Inflammatory macrophage treated with lipopolysaccharide for 1 hour (primary cell): ENCODE measurements at places on chromosomes 3 and 15.

DNA sequence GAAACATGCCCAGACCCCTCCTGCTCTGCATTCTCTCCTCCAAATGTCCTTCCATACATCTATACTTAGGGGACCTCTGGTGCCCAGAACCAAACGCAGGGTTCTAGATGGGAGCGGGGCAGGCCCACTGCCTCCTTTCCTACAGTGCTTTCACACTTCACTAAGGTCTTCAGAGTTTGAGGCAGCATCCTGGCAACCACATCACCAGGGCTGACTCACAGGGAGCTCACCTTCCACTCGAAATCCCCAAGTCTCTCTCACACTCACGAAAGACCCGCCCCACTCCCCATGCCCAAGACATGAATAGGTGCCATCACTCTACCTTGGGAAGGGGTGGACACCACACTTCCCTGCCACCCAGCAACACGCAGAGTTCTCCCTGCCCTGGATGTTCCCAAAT is 18.9 kb downstream of the HOMER2 start:
- no peak for DNase-seq

- DNase-seq, result peak; percentile 74
Measured at GRCh38 chr3:169387751-169388696, 275.5 kb downstream of the MECOM start.

- DNase-seq, result no peak
Measured at GRCh38 chr15:69603369-69604071, 150.9 kb downstream of the RPLP1 start.

DNA sequence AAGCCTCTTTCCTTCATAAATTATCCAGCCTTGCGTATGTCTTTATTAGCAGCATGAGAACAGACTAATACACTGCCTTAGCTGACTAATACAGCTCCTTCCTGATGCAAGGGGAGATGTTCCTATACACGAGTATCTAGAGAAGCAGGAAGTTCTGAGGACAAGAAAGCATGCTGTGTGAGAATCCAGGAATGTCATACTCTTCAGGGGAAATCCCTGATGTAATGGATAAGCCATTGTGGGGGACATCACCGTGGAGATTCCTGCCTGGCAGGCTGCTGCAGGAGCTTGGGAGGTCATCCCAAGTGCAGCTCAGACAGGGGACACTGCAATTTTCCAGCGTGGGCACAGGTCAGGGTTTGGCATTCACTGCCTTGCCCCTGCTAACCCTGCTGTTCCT is 476.9 kb downstream of the NR2F2 start:
- no peak for DNase-seq

GRCh38 chr3:178749471-178749870 is 213.2 kb downstream of the KCNMB2 start:
- DNase-seq, result no peak

DNA sequence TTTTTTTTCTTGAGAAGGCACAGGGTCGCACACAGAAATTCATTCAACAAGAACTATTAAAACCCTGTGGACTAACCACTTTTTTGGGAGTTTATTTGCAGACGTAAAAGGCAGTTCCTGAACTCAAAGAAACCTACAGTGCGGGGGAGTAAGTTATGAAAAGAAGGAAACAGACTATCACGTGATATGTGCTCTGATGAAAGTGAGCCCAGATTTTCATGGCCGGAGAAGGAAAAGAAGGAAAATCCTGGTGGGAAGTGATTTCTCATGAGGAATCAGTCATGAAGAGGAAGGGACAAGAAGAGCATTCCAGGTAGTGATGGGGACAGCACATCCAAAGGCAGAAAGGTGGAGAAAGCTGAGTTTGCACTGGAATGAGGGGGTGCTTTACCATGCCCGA is 26.1 kb downstream of the SEMA6D start:
- DNase-seq, result no peak

GRCh38 chr3:181561139-181562031 is 150.3 kb upstream of the SOX2 start:
- DNase-seq, result no peak

DNA sequence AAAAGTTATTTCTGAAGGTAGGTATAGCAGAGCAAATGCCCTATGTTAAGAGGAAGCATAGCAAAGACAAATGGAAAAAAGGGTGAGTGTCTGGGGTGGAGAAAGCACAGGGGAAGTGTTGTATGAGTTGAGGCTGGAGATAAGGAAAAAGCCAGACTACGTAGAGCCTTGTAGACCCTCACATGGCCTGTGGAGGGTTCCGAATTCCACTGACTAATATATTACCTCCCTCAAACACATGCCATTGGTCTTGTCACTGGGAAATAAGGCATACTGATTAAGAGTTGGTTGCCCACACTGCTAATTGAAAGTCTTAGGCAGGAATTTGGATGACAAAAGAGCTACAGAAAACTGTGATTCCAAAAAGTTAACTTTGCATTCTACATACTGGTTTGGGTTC is 65.2 kb downstream of the TRAT1 start:
- DNase-seq, result no peak

DNA sequence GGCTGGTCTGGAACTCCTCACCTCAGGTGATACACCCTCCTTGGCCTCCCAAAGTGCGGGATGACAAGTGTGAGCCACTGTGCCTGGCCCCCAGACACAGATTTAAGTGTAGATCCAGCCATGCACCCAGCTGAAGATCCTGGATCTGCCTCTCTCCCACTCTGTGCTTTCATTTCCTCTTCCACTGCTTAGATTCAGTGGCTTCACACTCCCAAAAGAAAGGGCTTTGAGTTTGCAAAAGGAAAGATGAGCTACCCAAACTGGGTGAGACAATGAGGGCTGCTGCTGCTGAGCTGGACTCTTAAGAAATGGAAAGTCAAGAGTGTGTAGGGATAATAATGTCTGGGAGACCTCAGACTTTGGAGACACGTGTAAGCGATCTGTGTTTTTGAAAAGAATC is 45.5 kb downstream of the ISG20 start:
- no peak for DNase-seq

DNA sequence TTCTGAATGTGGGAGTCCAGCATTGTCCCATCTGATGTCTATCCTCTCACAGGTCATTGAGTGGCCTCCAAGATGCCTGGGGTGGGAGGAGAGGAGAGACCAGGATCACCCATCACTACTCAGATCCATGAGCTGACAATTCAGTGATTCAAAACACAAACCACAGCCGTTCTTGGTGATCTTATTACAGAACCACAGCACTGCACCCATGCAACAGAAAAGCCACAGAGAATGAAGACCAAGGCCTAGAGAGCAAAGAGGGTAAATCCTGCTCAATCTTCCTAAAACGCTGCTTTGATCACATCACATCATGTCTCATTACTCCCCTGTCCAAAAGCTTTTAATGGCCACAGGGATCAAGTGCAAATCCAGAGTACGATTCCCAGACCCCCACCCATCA is 23.5 kb downstream of the ANP32A start:
- DNase-seq, result no peak

DNA sequence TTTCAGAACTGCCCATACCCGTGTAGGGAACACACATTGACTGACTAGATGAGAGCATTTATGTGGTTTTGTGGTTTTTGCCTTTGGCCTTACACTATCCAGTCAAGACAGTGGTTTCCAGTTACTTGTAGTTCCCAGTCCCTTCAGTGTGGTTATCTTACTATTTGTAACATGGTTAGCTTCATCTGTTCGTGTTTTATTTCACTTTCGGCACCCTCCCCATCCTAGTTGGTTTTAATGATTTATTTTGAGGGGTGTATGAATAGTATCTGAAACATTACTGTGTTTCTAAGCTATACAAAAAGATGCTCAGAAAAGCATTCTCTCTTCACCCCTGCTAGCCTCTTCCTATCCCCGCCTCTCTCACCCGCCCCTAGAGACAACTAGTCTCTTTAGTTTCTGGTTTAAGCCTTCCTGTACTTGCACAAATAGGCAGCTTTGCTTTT is 14.1 kb downstream of the LYSMD4 start:
- DNase-seq, result no peak

DNA sequence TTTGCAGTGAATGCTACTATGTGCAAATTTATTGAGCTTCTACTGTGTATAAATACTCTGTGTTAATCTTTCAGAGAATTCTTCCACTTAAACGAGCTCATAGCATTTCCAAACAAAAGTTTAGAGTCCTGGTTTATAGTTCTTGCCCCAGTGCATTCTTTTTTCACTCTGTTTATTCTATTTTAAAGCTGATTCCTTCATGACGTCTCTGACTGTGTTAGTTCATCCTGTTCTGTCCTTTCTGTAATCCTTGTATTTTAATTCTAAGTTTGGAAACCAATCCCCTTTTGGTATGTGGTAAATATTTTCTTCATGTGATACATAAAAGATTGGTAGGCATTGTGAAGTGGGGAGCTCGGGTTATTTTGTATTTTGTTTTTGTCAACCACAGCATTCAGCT is 18.7 kb downstream of the P2RY14 start:
- DNase-seq, result no peak

GRCh38 chr3:34263101-34263621 is 464.7 kb downstream of the PDCD6IP start:
- peak; percentile 20 for DNase-seq

GRCh38 chr15:29364426-29365078 is 94.9 kb upstream of the NSMCE3 start:
- DNase-seq, result no peak

- no peak for DNase-seq
Measured at GRCh38 chr15:27828746-27829145, 270.4 kb downstream of the OCA2 start.

- peak; percentile 97 for DNase-seq
Measured at GRCh38 chr3:157089455-157090221, 70.3 kb downstream of the CCNL1 start.

GRCh38 chr3:123028233-123028828 is 768 bp upstream of the SEMA5B start:
- DNase-seq, result peak; percentile 62

DNA sequence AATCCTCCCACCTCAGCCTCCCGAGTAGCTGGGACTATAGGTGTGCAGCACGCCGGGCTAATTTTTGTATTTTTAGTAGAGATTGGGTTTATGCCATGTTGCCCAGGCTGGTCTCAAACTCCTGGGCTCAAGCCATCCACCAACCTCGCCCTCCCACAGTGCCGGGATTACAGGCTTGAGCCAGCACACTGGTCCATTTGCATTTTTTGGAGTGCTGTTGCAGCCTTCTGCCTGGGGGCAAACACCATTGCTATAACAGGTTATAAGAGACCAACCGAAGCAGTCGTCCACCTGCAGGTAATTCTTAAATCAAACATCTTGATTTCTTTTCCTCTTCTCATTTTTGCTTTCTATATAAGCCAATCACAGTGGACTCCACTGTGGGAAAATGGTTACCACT is 27.7 kb downstream of the ACKR4 start:
- DNase-seq, result no peak

GRCh38 chr3:17160597-17160996 is 275.8 kb downstream of the PLCL2 start:
- no peak for DNase-seq

DNA sequence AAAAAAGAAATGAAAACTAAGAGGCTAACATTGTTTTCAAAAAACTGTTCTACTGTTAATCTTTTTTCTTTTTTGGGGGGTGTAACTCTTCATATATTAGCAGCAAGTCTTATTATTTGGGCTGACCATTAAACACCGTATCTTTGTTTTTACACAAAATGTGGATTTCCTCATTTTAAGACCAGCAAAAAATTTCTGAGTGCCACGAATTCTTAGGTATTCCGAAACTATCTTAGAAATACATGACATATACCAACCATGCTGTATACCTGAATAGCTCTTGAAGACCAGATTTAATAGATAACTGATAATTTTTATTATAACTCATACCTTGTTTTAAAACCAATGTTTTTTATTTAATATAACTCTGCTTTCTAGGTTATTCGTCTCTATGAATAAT is 620 bp upstream of the TTC23 start:
- DNase-seq, result peak; percentile 25

DNA sequence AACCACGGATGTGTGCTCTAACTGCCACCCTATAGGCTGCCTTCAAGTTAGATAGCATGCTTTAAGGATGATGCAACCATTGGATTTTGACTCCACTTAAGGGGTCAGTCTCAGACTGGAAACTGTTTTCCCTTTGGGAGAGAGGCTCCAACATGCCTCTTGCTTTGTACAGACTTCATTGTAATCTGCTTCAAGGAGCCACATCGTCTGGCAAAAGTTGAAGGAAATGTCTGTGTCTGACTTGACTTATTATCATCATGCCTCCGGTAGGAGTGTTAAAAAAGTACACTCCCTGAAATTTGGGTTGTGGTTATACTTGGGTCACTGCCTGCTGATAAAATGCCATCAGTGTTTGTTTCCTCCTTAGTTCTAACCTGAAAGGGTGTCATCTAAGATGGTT is 245.4 kb upstream of the CDIN1 start:
- DNase-seq, result no peak

DNA sequence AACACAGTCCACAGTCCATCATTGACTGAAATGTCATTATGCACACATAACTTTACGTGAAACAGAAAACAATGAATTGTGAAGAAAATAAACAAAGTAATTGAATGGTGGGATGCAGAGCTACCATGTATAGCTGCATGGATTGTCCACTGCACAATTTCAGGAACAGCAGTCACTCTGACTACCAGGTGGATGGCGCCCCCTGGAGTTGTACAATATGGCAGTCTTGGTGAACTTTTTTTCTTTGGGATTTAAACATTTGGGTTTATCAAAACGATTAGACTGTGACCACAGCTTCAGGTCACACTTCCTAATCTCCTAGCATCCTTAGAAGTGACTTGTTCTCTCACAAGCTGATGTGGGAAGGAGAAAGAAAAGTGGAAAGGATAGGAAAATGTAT is 48.9 kb upstream of the TCF12 start:
- DNase-seq, result peak; percentile 71

DNA sequence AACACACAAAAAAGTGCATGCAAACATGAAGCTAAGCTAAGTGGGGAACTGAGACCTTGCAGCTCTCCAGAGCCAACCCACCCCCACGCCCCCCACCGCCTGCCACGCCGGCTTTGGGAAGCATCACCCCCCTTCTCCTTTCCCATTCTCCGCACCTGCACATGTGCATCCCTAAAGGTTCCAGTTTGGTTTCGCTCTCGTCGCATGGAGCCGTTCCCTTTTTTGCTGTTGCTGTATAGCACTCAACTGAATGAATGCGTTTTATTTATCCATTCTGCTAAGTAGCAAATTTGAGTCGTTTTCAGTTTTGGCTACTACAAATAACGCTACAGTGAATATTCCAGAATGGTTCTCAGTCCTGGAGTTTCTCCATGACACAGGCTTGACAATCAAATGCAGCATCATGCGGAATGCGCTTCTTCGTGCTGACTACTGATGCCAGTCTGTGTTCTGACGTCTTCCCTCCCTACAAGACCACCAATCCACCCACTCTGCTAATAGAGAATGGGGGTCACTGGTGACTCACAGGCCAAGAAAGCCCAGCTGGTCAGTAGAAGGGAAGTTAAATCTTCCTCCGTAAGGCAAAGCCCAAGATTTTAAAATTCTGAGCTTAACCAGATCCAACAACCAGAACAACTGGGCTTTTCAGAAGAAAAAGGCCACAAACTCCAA is 115.3 kb downstream of the XXYLT1 start:
- no peak for DNase-seq

GRCh38 chr3:86968244-86968932 is 22.6 kb downstream of the VGLL3 start:
- DNase-seq, result no peak

- no peak for DNase-seq
Measured at GRCh38 chr15:58425185-58425584, 6.6 kb upstream of the LIPC start.
